Stimulated activated CD4-positive, alpha-beta T cell treated with anti-CD3 and anti-CD28 coated beads, Interleukin-12 subunit alpha, Interleukin-12 subunit beta, amount 100 ng/mL, for 4 hours (primary cell): ENCODE measurements at places on chromosomes 5 and 9.
A peak's percentile ranks its signal among the peaks of the same experiment; 100 is the strongest.

- no peak for DNase-seq
These were observed 74.8 kb upstream of the PIK3R1 start for GRCh38 chr5:68140763-68141162.

GRCh38 chr9:117191504-117192261, 223.2 kb downstream of the ASTN2 start:
- DNase-seq: no peak

DNA sequence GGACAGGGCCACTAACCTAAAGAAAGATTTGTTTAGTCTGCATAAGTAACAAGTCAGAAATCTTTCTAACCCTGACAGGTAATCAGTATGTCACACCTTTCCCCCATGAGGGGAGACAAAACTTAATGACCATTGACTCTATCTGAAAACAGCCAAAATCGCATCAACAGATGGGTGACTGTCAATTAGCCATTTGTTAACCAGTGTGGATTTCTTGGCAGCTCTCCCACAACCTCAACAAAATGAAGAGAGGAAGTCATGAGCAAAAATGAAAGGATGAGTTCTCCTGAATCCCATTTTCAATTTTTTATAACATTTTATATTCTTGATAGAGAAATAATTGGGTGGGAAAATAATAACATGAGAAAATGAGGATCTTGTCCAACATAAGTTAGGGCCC, 84.6 kb upstream of the SNX2 start:
- no peak for DNase-seq

GRCh38 chr5:74653991-74654390, 13.5 kb upstream of the ENC1 start:
- no peak for DNase-seq

DNA sequence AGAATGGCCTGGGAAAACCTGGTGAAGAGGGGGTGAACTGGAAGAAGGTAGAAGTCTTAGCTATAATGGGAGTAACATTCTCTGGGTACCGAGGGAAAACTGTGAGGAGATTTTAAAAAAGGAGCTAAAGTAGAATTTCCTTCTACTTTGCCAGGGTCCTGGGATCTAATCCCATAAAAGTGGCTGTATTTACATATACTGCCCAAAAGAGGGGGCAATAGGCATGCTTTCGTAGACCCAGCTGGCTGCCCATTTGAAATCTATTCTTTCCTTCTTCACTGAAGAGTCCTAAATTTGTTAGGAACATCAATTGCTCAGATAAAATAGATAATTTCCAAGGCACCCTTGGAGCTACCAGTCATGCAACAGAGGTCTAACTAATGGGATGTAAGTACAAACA, 159.2 kb downstream of the CDC42SE2 start:
- DNase-seq: no peak

DNA sequence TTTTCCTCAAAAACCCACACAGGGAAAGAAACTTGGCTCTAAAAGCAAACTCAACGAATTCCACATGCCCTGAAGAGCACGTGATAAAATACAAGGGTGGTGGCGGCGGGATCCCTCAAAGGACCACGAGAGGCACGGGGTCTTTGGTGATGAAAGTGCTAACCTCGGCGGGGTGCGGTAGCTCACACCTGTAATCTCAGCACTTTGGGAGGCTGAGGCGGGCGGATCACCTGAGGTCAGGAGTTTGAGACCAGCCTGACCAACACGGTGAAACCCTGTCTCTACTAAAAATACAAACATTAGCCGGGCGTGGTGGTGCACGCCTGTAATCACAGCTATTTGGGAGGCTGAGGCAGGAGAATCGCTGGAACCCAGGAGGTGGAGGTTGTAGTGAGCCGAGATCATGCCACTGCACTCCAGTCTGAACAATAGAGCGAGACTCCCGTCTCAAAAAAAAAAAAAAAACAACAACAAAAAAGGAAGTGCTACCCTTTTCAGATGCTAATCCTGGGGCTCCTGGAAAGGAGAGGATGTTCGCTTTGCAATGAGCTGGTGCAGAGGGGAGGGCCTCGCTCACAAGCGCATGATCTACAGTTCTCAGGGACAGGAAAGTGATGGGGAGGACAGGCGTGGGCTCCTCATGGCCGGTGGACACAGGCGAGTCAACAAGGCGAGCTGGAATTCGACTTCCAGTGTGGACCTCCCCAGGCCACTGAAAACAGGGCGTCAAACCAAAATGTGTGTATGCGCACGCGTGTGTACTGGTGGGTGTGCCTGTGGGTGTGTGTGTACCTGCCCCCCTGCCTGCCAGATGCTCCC, 54.1 kb downstream of the USP20 start:
- DNase-seq: no peak

GRCh38 chr9:33117306-33117705, 40.8 kb upstream of the SMU1 start:
- no peak for DNase-seq

- no peak for DNase-seq
These were observed 421.4 kb upstream of the DAB2 start for GRCh38 chr5:39846144-39846543.

- DNase-seq: no peak
These were observed 1755.4 kb upstream of the ACO1 start for GRCh38 chr9:30628915-30629567.

DNA sequence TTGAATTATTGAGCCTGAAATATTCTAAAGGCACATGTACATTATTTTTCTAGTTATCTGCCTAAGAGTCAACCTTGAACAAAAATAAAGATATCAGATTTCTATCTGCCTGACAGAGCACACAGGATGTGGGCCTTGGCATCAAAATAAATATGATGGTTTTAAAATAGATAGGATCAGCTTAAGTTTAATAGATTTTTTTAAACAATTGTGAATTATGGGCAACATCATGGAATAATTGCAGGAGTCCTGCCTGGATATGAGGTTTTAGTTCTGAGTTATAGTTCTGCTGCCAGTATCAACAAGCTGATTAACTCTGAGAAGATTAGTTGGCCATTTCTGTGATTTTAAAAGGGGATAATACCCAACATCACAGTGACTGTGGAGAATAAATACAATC, 107.0 kb upstream of the PCA3 start:
- no peak for DNase-seq

- DNase-seq: no peak
These were observed 497.1 kb downstream of the ARHGEF28 start for GRCh38 chr5:74122979-74123590.

DNA sequence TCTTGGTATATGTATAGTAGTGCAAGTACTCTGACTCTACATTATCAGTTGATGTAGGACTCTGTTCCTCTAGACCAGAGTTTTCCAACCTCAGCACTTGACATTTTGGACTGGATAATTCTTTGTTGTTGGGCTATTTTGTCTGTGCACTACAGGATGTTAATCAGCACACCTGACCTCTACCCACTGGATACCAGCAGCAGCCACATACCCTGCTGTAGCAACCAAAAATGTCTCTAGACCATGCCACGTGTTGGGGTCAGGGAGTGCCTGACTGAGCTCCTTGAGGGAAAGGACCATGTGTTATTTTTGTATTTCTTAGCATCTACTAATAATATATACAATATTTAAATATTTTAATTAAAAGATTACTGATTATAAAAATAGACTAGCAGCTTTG, 42.7 kb downstream of the TNPO1 start:
- DNase-seq: no peak

DNA sequence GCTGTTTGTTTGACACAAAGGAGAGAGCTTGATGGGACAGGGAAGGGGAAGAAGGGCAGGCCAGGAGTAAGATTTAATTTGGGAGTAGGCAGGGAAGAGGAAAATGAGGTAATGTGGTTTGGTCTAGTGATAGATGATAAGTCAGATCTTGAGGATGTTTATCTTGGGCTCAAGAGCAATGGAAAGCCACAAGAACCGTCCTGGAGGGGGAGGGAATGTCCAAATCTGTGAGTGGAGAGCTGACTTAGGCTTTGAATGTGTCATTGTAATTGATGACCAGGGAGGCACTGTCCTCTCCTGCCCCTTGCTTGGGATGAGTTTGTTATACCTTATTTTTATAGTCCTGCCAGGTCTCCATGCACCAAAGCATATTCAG, 37.5 kb downstream of the MAMDC2 start:
- no peak for DNase-seq

- no peak for DNase-seq
These were observed 3.9 kb downstream of the QRFP start for GRCh38 chr9:130892477-130893304.

GRCh38 chr9:115034801-115035200, 83.2 kb downstream of the TNC start:
- no peak for DNase-seq

DNA sequence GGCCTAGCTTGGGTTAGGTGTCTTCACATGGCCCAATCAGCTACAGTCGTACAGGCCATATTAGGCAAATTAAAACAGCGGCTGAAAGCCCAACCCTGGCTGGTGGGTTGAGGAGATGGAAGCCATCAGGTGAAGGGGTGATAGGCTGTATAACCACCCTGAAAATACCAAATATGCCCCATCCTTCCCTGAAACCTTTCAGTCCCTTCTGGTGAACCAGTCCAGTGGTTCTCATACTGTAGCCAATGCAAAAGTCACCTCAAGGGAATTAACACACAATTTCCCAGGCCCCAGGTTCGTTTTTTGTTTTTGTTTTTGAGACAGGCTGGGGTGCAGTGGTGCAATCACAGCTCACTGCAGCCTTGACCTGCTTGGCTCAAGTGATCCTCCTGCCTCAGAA, 19.8 kb upstream of the KCNV2 start:
- DNase-seq: no peak

DNA sequence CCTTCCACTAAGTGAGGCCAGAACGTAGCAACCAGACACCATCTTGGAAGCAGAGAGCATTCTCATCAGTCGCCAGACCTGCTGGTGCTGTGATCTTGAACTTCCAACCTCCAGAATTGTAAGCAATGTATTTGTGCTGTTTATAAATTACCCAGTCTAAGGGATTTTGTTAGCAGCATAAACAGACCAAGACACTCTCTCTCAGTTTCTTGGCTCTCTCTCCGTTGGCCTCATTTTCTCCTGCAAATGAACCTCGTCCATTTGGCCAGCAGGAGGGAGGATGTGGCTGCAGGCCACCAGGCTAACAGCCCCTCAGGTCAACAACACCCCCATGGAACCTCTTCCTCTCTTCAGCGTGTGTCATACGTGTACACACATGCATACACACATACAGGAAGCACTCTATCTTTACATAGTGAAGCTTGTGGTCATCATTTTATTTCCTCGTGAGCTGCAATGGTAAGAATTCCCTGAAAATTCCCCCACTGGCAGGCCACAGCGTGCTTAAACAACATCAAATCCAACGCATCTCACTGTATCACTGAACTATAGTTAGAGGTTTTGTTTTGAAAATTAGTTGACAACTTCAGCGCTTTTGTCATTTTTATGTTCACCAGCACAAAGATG, 62.8 kb upstream of the PPP1R26 start:
- DNase-seq: no peak

DNA sequence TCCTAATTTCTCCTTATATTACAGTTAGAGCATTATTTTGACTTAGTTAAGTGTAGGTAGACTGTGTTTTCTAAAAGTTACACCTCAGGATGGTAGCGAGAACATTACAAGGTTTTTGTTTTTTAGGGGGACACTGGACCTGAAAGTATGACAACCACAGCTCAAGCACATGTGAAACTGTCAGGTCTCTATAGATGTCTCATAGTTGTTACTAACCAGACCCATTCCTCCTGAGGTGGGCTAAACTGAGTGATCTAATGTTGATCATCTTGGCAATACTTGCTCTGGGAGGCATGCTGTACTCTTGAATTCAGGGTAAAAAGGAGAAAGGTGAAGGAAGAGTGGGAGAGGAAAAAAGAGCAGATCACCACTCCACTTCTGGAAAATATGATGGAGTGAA, 196.6 kb upstream of the RASEF start:
- DNase-seq: no peak

GRCh38 chr9:4228606-4229005, 71.3 kb downstream of the GLIS3 start:
- no peak for DNase-seq

DNA sequence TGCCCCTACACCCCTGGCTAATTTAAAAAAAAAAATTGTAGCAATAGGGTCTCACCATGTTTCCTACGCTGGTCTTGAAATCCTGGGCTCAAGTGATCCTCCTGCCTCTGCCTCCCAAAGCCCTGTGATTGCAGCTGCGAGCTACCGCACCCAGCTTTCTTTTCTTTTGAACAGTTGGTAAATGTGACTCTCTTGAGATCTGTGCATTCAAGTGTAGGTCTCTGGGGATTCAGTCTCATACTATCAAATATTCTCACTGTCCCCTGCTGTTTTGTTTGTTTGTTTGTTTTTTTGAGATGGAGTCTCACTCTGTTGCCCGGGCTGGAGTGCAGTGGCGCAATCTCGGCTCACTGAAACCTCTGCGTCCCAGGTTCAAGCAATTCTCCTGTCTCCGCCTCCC, 42.3 kb upstream of the CXXC5 start:
- DNase-seq: no peak

- no peak for DNase-seq
These were observed 535.3 kb downstream of the PDE4D start for GRCh38 chr5:59358005-59358861.

GRCh38 chr5:126969548-126969947, 60.8 kb downstream of the MARCHF3 start:
- DNase-seq: no peak

DNA sequence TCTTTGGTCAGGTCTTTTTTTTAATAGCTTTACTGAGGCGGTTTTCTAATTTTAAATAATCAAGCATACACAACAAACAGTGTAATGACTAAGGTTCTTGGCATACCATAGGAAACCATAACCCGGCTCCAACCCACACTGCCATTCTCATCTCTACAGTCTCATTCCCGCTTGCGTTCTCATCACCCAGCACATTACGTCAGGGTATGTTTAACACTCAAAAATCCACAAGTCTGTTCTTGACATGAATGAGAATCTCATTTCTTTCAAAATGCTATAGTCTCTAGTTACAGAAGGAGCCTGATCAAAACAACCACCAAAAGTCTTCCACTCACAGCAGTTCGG, 505 bp downstream of the C5orf34 start:
- DNase-seq: peak; percentile 29
